ENCODE measurements at places on chromosomes 3 and 15.
A peak's percentile ranks its signal among the peaks of the same experiment; 100 is the strongest.

GRCh38 chr3:135137296-135137695, 342.2 kb downstream of the EPHB1 start:
- no peak for DNase-seq

- DNase-seq, result no peak
Measured at GRCh38 chr3:172235698-172236097, 196.3 kb downstream of the FNDC3B start.

DNA sequence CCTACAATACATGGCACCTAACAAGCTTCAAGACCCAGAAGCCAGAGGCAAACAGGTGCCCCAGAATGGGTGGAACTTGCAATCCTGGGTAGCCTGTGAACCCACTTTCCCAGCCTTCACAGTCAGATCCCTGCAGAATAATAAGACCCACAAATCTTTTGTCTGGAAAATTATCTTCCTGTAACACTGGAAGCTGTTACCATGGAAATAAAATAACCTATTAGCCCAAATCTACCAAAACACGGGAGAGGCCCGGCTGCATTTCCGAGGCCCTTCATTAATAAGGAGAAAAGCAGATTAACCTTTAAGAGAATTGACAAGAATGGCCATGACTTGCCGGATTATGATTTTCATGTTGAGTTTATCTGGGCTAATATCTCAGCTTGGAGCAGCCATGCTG, 256.1 kb upstream of the PROK2 start:
- no peak for DNase-seq

- no peak for DNase-seq
Measured at GRCh38 chr3:45551214-45552010, 43.1 kb upstream of the LIMD1 start.

DNA sequence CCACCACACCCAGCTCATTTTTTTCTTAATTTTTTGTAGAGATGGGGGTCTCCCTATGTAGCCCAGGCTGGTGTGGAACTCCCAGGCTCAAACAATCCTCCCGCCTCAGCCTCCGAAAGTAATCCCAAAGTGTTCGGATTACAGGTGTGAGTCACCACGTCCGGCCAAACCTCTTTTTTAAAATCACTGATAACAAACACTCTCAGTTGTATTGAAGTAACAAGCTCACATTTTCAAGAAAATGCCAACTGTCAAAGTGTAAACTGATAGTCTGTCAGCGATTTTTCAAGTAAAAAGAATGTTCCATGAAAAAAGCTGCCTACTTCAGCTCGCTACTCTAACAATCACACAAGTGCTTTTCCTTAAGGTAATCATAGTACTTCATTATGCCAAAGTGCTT, 33.4 kb downstream of the UBXN7 start:
- no peak for DNase-seq

- no peak for DNase-seq
Measured at GRCh38 chr15:83561661-83562060, 92.3 kb upstream of the ADAMTSL3 start.

DNA sequence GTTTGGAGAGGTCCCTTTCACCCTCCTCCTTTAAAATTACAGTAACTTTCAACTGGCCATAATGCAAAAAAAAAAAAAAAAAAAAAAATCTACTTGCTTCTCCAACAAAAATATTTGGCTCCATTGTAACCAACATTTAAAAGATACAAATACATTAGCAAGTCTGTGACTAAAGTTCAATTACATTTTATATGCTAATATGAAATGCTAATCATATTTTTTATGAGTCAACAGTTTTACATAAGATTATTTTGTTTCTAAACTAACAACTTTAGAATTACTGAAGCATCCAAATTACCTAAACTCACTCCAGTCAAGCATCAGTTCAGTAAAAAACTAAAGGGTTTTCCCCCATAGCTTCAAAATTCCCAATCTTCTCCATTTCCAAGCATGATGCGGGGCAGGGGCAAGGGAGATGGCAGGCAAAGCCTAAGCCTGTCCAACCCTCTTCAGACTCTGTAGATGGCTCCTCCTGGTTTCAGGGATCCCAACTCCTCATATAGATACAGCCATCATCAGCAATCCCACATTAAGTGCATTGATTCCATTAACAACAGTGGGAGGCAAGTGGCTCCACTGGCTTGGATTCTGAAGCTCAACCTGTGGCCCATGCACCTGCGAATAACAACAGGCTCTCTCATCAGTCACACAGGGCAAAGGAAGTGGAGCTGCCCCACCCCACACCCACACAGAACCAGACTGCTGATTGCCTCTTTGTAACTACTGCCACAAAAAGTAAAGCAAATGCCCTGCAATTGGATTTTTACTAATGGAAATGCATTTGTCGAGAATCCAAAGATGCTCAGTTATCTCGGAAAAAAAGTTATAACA, 15.0 kb downstream of the SFMBT1 start:
- DNase-seq, result no peak

GRCh38 chr3:28206479-28206878, 34.9 kb upstream of the CMC1 start:
- no peak for DNase-seq

DNA sequence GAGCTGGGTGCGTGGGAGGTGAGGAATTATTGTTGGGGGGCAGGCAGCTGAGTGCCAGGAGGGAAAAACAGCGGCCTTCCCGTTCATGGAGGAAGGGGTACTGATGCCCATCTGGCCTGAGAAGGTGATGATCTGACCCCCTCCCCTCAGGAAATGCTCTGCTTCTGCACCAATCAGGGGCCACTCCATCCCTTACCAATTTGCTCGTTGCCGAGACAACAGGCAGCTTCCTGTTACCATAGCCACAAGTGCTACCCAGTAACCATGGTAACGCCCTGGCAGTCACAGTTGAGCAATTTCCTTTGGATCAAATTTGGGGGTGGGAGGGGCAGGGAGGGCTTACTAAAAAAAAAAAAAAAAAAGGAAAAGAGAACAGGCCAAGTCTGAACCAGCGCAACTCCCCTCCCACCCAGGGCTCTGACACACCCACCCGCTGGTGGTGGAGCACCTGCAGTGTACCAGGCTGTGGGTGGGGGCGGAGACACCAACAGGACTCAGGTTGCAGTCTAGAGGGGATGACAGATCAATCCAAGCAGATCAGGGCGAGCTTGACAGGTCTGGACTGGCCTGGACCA, 13.7 kb downstream of the CELF6 start:
- peak; percentile 21 for DNase-seq

DNA sequence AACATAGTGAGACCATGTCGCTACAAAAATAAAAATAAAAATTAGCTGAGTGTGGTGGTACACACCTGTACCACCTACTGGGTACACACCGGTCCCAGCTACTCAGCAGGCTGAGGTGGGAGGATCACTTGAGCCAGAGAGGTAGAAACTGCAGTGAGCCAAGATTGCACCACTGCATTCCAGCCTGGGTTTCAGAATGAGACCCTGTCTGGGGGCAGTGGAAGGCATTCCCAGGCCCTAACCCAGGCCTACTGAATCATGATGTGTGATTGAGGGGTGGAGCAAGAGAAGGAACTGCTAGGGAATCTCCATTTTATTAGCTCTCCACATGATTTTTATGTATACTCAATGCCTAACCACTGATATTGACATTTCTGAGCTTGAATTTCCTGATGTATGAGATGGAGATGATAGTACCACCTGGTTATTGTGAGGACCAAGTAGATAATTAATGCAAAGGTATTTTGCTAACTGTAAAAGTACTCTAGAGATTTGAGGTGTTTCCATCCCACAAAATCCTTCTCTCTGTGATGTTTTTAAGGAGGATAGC, 169.5 kb upstream of the UMPS start:
- DNase-seq, result no peak

DNA sequence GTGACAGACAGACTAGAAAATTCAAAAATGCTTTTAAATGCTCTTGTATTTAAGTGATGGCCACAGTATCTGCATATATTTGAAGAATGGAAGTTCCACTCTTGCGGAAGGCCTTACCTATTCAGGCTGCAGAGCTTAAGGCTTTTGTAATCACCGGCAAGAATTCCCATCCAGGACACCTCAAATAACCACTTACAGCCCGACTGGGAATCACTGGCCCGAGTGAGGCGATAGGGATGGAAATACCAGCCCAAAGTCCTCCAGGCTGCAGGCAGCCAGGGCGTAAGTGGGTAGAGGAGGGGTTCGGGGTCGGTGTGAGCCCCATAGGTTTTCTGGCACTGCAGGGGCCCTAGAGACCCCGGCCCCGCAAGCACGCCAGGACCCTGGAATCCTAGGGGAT, 9.5 kb downstream of the CMTM7 start:
- no peak for DNase-seq

GRCh38 chr3:165133188-165133899, 55.0 kb upstream of the SI start:
- no peak for DNase-seq

GRCh38 chr3:48596676-48597407, 1.7 kb upstream of the COL7A1 start:
- DNase-seq, result no peak

DNA sequence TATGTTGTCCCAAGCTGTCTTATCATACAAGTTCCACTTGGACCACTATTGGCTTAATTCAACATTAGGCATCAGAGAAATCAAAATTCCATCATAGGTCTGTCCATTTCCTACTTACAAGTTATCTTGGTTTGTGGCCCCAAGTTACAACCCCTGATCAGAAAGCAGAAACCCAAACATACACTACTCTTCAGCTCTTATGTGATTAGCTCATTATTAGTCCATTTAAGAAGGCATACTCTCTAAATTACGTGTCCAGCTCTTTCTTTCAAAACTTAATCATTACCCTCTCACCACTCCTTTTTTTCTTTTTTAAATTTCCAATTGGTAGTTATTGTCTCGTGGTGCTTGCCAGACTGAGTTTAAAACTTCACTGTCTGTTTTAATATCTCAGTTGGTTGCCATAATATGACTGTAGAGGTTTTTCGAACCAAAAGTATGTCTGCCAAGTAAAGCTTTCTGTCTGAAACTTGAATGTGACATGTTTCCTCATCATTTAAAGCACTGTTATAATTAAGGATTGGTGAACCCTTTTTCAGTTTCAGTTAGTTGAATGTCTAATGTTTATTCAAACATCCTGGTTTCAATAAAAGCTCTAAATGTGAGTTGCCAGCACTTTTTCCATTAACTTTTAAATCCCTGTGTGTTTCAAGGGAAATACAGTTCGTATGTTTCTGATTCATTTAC, 150.3 kb downstream of the SAMMSON start:
- DNase-seq, result no peak

DNA sequence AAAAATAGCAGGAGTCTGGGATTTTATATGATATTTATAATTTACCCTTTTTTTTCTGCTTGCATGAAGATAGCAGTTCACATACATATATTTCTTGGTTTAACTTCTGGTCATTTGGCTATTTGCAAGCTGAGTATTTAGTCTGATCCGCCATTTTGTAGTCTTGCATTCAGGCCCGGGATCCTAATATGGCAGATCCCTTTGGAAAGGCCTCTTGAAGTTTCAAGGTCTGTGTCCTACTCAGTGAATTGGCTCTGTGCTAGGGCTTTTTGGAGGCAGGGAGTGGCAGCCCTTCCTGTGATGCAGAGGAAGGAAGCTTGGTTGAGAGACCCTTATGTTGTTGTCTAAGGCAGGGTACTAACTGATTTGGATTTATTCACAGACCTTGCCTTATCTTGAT, 2.9 kb downstream of the SNRPN start:
- no peak for DNase-seq

DNA sequence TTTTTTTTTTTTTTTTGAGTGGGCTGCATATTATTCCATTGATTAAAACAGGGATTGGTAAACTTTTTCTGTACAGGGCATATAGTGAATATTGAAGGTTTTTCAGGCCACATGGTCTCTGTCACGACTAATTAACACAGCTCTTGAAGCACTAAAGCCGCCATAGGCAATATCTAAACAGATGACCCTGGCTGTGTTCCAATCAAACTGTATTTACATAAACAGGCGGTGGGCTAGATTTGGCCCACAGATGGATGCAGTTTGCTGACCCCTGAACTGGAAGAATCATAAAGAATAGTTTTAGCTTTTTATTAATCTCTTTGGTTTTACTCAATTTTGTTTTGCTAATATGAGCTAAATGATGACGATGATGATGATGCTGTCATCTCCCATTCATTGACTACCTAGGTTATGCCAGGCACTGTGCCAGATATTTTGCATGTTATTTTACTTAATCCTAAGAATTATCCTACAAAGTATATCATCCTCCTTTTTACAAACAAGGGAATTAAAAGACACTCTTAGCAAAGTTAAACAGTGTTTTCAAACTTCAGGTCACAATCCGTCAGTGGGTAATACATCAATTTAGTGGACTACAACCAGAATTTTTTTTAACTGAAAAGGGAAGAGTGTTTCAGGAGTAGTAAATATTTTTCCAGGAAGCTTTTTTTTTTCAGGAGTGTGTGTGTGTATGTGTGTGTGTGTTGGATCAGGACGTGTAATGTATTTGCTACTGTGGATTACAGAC, 54.3 kb downstream of the LMCD1 start:
- DNase-seq, result no peak

DNA sequence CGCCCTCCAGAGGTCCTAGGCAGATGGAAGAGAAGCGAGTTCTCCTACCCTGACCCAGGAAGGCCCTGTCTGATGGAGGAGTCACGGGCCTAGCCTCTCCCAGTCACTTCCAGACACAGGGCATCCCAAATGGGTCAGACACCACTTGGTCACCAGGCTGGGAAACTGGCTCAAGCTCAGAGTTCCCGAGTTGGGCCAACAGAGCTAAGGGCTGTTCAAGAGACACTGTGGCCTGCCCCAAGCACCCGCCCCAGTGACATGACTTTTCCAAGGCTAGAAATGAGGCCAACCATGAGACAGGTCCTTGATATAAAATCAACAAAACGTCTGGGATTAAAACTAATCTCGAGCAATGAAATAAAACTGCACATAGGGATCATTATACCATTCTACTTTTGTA, 113.8 kb downstream of the IQSEC1 start:
- DNase-seq, result no peak

- DNase-seq, result no peak
Measured at GRCh38 chr15:73884159-73884558, 10.8 kb downstream of the TBC1D21 start.

DNA sequence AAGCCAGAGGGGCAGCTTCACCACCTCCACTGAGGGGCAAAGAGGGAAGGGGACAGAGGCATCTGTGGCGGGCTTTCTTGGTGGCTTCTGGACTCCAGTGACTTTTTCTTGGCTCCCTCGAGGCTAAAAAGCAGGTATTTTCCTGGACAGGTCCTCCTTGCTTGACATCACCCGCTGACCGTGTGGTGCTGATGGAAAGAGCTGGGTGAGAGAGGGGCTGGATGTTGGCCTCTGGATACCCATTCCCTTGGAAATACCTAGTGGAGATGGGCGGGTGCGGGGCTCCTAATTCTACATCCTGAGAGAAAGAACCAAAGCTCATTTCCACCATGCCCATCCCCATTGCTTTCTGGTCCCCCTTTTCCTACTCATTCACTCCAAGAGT, 47.1 kb upstream of the TSEN2 start:
- DNase-seq, result no peak

- no peak for DNase-seq
Measured at GRCh38 chr3:49278548-49278947, 1.5 kb upstream of the C3orf62 start.

DNA sequence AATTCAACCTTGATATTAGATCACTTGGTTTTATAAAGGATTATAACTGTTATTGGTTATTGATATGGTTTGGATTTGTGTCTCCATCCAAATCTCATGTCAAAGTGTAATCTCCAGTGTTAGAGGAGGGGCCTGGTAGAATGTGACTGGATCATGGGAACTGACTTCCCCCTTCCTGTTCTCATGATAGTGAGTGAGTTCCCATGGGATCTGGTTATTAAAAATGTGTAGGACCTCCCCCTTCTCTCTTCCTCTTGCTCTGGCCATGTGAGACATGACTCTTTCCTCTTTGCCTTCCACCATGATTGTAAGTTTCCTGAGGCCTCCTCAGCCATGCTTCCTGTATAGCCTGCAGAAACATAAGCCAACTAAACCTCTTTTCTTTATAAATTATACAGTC, 136.0 kb upstream of the UBE2E2 start:
- DNase-seq, result no peak

- no peak for DNase-seq
Measured at GRCh38 chr3:59570806-59571205, 521.0 kb upstream of the CFAP20DC start.
